Pulmonary artery endothelial cell (primary cell): ENCODE measurements at places on chromosomes 11 and 22.

- DNase-seq: no peak
Observed at GRCh38 chr11:122779047-122779629, 59.2 kb upstream of the CRTAM start.

- DNase-seq: no peak
Observed at GRCh38 chr22:19668748-19669147, 45.6 kb upstream of the SEPTIN5 start.

GRCh38 chr11:86984701-86985100, 29.5 kb upstream of the FZD4 start:
- no peak for DNase-seq

GRCh38 chr11:14357881-14358728, 878 bp downstream of the RRAS2 start:
- DNase-seq: peak; percentile 10

DNA sequence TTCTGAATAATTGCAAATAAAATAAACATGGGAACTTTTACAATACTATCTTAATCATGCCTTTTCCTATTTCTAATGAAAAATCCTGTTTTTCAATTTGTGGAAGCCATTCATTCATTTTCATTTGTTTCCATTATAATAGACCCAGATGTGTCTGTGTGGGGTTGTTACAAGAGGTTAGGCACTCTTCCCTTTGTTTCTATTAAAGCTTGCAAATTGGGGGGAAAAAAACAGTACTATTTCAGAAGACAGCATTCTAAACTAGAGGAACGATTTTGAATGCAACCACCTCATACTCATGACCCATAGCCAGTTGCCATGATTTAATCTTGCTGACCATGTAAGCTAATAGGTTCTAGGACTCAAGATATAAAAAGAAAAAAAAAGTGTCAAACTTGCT, 175.5 kb downstream of the SOX6 start:
- no peak for DNase-seq

DNA sequence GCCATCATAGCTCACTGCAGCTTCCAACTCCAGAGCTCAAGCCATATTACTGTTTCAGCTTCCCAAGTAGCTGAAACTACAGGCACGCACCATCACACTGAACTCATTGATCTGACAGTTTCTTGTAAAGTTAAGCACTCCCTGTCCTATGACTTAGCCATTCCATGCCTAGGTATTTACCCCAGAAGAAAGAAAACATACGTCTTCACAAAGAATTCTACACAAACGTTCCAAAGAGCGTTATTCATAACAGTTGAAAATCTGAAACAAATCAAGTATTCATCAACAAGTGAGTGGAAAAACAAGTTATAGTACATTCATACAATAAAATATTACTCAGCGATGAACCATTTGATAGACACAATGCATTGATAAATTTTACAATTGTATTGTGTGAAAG, 7.8 kb upstream of the NLRP10 start:
- no peak for DNase-seq

GRCh38 chr11:86460461-86461385, 86.0 kb downstream of the CCDC81 start:
- DNase-seq: no peak

DNA sequence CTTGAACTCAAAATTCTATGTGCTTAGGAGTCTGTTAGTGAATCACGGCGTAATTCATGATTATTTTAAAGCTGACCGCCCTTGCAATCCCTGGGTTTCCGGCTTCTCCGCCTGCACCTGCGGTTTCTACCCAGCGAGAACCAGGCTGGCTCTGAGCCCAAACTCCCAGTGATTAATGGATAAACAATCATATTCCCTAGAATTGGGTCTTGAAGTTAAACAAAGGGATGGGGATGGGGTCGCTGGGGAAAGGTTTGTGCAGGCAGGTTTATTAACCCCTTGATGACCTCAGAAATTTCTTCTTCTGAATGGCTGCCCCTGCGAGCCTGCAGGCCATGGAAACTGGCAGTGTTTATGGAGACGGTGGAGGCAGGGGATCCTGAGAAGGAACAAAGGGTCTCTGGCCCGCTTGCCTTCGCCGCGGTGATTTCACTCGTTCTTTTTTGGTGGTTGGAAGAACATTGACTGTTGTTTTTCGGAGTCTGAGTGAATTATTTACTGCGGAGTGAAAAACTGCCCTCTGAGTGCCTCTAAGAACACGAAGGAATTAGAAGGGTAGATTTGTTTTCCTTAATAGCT, 1000.3 kb downstream of the BRD1 start:
- DNase-seq: no peak

DNA sequence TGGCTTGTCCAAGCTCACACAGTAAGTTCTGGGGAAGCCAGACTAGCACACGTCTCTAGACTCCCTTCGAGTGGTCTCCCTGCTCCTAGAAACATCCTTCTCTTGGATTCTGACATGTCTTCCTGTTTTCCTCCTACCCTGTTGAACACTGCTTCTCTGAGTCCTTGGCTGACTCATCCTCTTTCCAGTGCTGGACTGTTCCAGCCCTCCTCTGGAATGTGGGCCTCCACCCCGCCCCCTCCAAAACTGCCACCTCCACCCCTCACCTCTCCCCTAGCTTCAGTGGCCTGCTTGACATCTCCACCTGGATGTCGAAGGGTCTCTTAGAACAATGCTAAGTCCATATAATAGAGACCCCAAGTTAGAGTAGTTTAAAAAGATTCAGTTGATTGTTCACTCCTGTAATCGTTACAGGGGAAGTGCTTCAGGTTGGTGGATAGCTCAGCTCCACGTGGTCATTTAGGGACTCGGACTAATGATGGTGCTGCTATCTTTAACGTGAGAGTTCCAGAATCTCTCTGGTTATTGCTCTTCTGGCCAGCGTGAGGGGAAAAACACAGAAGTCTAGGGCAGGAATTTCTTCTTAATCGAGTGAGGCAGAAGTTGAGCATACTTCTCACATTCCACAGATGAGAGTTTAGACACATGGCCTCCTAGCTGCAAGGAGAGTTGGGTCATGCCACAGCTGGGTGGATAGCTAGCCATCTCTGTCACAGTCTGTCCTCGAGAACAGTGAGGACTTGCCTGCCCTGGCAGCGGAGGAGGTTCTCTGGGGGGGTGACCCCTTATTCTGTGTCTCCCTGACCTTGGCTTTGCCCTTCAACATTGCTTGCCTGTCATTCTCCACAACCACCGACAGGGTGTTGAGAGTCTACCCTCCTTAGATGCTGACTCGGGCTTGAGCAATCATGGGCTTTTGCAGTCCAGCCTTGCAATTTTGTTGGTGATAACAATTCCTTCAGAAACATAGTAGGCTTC, 4.7 kb upstream of the C11orf96 start:
- DNase-seq: no peak

- DNase-seq: no peak
Observed at GRCh38 chr22:49403102-49403501, 424.6 kb downstream of the BRD1 start.
